ENCODE measurements at places on chromosomes 7 and 10. TPM values are rescaled to one million over a fixed set of nuclear protein-coding genes. Genes with fewer than 3 reads are reported as not detected.

- H3K4me3 ChIP-seq: no peak overlapping the region
- no peaks in the 10 kb centered on the region for H3K27me3 ChIP-seq
- H3K4me1 ChIP-seq: no peaks in the 10 kb centered on the region
- H3K27ac ChIP-seq: no peak overlapping the region
These were observed 249.8 kb downstream of the TRIL start for GRCh38 chr7:28708033-28708951.

GRCh38 chr7:127245607-127246006 lies 7.1 kb downstream of the GRM8 start:
- no peak overlapping the region for H3K4me3 ChIP-seq
- no peaks in the 10 kb centered on the region for H3K36me3 ChIP-seq
- no peak for DNase-seq
- no peaks in the 10 kb centered on the region for H3K4me1 ChIP-seq
- H3K27ac ChIP-seq: no peak overlapping the region

- H3K4me1 ChIP-seq: peaks cover 14% of the 10 kb centered on the region
- peak overlapping the region; percentile 21 for H3K4me3 ChIP-seq
- peaks cover 30% of the 10 kb centered on the region for H3K27me3 ChIP-seq
- DNase-seq: no peak
- H3K27ac ChIP-seq: no peak overlapping the region
- H3K36me3 ChIP-seq: no peaks in the 10 kb centered on the region
These were observed 1.7 kb upstream of the DPYSL4 start for GRCh38 chr10:132184816-132185593.

Gene REEP3
- 80.6 TPM for total RNA-seq

GRCh38 chr7:70208236-70209063 lies 610.2 kb downstream of the AUTS2 start:
- no peaks in the 10 kb centered on the region for H3K27me3 ChIP-seq
- H3K4me3 ChIP-seq: no peak overlapping the region
- H3K27ac ChIP-seq: no peak overlapping the region
- no peaks in the 10 kb centered on the region for H3K36me3 ChIP-seq
- no peaks in the 10 kb centered on the region for H3K4me1 ChIP-seq

- peaks cover 8% of the 10 kb centered on the region for H3K4me1 ChIP-seq
- peaks cover 8% of the 10 kb centered on the region for H3K27me3 ChIP-seq
- H3K27ac ChIP-seq: no peak overlapping the region
- peaks cover 2% of the 10 kb centered on the region for H3K36me3 ChIP-seq
- no peak for DNase-seq
These were observed 47.2 kb upstream of the SFTPD start for GRCh38 chr10:79995979-79996634.

Gene PILRA
- total RNA-seq: 0.92 TPM

DNA sequence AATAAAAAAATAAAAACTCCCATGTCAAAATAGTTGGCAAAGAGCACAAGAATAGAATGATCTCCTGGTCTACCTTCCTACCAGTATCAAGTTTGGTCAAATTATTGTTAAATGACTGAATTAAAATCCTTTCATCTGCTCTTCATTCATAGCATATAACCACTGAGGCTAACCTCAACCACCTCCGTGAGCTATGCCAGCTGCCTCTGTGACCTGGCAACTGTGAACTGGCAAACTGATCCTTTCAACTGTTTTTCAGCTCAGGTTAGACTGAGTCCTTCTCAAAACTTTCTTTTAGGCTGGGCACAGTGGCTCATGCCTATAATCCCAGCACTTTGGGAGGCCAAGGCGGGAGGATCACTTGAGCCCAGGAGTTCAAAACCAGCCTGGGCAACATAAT lies 36.1 kb downstream of the NUDCD3 start:
- H3K36me3 ChIP-seq: peaks cover 17% of the 10 kb centered on the region
- peaks cover 6% of the 10 kb centered on the region for H3K4me1 ChIP-seq
- no peak overlapping the region for H3K4me3 ChIP-seq
- H3K27me3 ChIP-seq: no peaks in the 10 kb centered on the region
- no peak overlapping the region for H3K27ac ChIP-seq

GRCh38 chr10:88923520-88923919 lies 29.1 kb downstream of the ACTA2 start:
- H3K27ac ChIP-seq: no peak overlapping the region
- DNase-seq: no peak
- H3K4me1 ChIP-seq: peaks cover 26% of the 10 kb centered on the region

GRCh38 chr10:75487087-75487754 lies 55.8 kb downstream of the LRMDA start:
- H3K27ac ChIP-seq: no peak overlapping the region
- H3K4me3 ChIP-seq: no peak overlapping the region
- peaks cover 2% of the 10 kb centered on the region for H3K36me3 ChIP-seq
- DNase-seq: no peak
- peaks cover 8% of the 10 kb centered on the region for H3K27me3 ChIP-seq

- no peak overlapping the region for H3K27ac ChIP-seq
- no peaks in the 10 kb centered on the region for H3K4me1 ChIP-seq
- no peaks in the 10 kb centered on the region for H3K36me3 ChIP-seq
- H3K27me3 ChIP-seq: no peaks in the 10 kb centered on the region
- no peak overlapping the region for H3K4me3 ChIP-seq
These were observed 19.3 kb upstream of the MYO3A start for GRCh38 chr10:25914776-25915175.

GRCh38 chr10:98131619-98132018 lies 2.8 kb upstream of the R3HCC1L start:
- no peak overlapping the region for H3K27ac ChIP-seq
- peaks cover 1% of the 10 kb centered on the region for H3K36me3 ChIP-seq
- H3K4me1 ChIP-seq: peaks cover 21% of the 10 kb centered on the region
- H3K4me3 ChIP-seq: no peak overlapping the region
- H3K27me3 ChIP-seq: peaks cover 13% of the 10 kb centered on the region
- DNase-seq: no peak

GRCh38 chr10:49756031-49756430 lies 6.1 kb downstream of the OGDHL start:
- no peaks in the 10 kb centered on the region for H3K4me1 ChIP-seq
- H3K4me3 ChIP-seq: no peak overlapping the region
- DNase-seq: no peak
- H3K27me3 ChIP-seq: peaks cover 11% of the 10 kb centered on the region

DNA sequence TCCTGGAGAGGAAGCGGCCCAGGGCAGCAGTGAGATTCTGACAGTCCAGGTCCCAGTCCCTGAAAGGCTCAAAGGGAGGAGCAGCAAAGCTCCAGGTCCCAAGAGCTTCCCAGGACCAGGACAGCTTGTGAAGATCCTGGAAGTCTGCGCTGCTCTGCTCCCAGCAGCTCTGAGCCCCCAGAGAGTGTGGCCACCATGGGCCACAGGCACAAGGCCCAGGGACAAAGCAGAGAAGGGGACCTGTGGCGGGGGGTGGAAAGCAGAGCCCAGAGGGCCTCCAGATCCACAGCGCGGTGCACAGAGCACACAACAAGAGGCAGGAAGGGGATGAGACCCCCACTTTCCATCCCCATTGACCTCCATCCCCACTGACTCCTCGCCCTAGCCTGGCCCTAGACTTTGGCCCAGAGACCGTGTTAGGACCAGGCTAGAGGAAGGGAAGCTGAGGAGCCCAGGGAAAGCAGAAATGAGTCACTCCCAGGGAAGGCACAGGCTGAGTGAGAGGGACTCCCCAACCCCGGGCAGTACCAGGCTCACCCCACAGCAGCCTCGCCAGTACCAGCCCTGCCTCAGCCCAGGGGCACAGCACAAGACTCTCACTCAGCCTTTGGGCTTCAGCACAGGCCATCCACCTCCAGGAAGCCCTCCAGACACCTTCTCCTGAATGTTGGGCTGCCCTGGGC lies 75.5 kb downstream of the GRID1 start:
- H3K27ac ChIP-seq: no peak overlapping the region
- no peaks in the 10 kb centered on the region for H3K4me1 ChIP-seq
- no peaks in the 10 kb centered on the region for H3K36me3 ChIP-seq
- peaks cover 10% of the 10 kb centered on the region for H3K27me3 ChIP-seq
- peak; percentile 68 for DNase-seq
- no peak overlapping the region for H3K4me3 ChIP-seq

- DNase-seq: no peak
- H3K4me3 ChIP-seq: no peak overlapping the region
- peaks cover 24% of the 10 kb centered on the region for H3K4me1 ChIP-seq
- peaks cover 2% of the 10 kb centered on the region for H3K36me3 ChIP-seq
- H3K27ac ChIP-seq: peak overlapping the region; percentile 79
- H3K27me3 ChIP-seq: no peaks in the 10 kb centered on the region
These were observed 11.6 kb downstream of the ABCA13 start for GRCh38 chr7:48182718-48183369.

GRCh38 chr7:139192014-139192706 lies 38.9 kb upstream of the UBN2 start:
- no peak overlapping the region for H3K4me3 ChIP-seq
- peaks cover 8% of the 10 kb centered on the region for H3K36me3 ChIP-seq
- H3K27me3 ChIP-seq: no peaks in the 10 kb centered on the region
- no peak overlapping the region for H3K27ac ChIP-seq

DNA sequence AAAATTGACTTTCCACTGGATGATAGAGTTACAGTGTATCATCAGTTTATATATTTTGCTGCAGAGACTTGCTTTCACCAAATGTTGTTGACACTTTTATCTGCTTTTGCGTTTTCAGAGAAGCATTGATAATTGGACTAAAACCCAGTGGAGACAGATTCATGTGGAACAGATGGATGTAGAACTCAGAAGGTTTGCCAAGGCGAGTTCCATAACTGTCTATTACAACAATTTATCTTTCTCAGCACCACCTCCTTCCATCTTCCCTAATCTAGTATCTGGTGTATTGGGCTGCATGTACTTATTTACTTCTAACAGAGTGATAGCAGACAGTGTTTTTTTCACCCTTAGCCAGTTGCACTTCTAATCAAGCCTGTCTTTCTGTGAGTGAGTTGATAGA lies 73.3 kb downstream of the DNAH11 start:
- DNase-seq: no peak
- no peak overlapping the region for H3K4me3 ChIP-seq
- H3K4me1 ChIP-seq: peaks cover 16% of the 10 kb centered on the region

Gene PSD
- total RNA-seq: 3.0 TPM

Gene AS3MT
- total RNA-seq: 3.7 TPM

DNA sequence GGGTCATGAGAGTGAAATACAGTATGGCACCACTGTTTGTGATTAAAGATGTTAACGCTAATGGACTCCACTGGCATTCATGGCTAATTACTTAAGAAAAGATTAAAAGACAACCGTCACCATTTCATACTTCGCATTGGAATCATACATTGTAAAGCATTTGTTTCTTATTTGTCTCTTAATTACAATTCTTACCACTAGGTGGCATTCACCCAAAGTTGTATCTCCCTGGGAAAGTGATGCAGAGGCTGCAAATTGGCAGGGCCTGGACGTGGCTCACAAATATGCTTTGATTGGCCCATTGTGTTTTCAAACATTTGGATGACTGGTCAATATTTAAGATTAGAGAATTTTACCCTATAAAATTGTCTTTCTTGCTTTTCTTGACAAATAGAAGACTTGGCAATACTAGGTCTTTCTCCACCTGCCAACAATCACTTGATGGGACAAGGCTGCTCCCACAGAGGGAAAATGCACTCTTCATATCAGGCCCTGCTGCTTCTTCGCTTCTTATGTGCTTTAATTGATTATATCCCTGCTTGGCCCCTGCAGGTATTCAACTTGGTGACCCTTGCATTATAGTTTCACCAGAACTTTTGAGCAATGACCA lies 72.1 kb upstream of the STARD3NL start:
- no peaks in the 10 kb centered on the region for H3K36me3 ChIP-seq
- H3K27ac ChIP-seq: no peak overlapping the region
- no peak overlapping the region for H3K4me3 ChIP-seq
- peaks cover 6% of the 10 kb centered on the region for H3K4me1 ChIP-seq
- no peak for DNase-seq

Gene GPR15LG
- not detected for total RNA-seq

Gene CUBN
- 0.89 TPM for total RNA-seq

DNA sequence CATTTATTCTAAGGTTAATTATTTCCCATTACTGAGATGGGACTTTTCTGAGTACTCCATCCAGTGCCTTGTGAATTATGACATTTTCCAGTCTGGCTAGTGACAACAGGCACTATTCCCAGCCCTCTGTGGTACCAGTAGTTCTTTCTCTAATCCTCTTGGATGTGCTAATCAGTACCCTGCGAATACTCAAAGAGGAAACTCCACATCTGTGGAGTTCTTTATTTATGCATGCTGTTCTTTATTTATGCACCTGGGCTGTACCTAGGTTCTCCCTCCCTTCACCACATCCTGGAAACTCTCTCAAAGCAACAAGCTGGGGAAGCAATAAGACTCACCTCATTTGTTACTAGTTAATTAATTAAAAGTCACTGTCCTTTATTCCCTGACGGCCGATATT lies 83.5 kb downstream of the TSPAN12 start:
- no peaks in the 10 kb centered on the region for H3K27me3 ChIP-seq
- no peaks in the 10 kb centered on the region for H3K36me3 ChIP-seq

- no peak for DNase-seq
- H3K27me3 ChIP-seq: peaks cover 14% of the 10 kb centered on the region
- no peaks in the 10 kb centered on the region for H3K4me1 ChIP-seq
- H3K4me3 ChIP-seq: no peak overlapping the region
- no peaks in the 10 kb centered on the region for H3K36me3 ChIP-seq
These were observed 10.3 kb upstream of the KCNK18 start for GRCh38 chr10:117186832-117187615.

Gene CCL24
- total RNA-seq: not detected

DNA sequence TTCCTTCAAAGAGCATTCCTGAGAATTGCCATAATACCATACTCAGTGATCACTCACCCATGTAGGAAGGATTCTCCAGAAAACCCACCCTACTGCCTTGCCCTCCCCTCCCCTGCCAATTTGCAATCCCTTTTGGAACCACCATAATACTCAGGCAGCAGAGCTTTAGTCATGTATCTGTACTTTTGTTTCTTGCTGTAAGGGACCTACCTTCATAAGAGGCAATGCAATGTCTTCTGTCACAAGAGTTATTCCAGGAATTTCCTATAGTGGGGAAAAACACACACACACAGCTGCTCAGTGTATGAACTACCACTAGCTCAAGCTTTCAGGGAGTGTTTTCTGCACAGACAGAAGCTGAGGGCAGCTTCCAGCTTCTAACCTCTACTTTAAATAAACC lies 67.0 kb downstream of the GSAP start:
- no peaks in the 10 kb centered on the region for H3K27me3 ChIP-seq
- no peak overlapping the region for H3K4me3 ChIP-seq
- DNase-seq: no peak
- no peaks in the 10 kb centered on the region for H3K36me3 ChIP-seq
- peak overlapping the region; percentile 42 for H3K27ac ChIP-seq

- no peaks in the 10 kb centered on the region for H3K27me3 ChIP-seq
- DNase-seq: no peak
- H3K27ac ChIP-seq: no peak overlapping the region
- H3K36me3 ChIP-seq: no peaks in the 10 kb centered on the region
- no peak overlapping the region for H3K4me3 ChIP-seq
These were observed 741.4 kb upstream of the POT1 start for GRCh38 chr7:125670926-125671572.

Gene MMD2
- total RNA-seq: not detected

Measured in chondrocyte (in vitro differentiated cells).